ENCODE measurements at places on chromosomes 4 and X.

DNA sequence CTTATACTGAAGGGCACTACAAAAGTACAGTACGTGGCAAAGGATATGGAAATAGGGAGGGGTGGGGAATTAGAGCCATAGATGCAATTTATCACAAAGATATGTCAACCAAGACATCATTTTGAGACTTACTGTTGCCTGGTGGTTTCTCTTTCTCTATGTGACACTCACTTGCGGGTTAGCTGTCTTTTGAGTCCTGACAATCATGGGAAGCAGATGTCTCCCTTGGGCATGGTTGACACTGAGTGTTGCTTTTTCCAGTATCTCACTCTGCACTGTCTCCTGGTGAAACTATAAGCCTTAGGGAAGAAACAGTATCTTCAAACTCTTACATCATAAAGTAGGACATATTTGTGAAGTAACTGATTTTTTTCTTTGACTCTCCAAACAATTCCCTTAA, 383.5 kb upstream of the LCORL start:
- DNase-seq, result no peak

- DNase-seq, result no peak
These were observed 20.1 kb upstream of the IL3RA start for GRCh38 chrX:1316527-1316926.

DNA sequence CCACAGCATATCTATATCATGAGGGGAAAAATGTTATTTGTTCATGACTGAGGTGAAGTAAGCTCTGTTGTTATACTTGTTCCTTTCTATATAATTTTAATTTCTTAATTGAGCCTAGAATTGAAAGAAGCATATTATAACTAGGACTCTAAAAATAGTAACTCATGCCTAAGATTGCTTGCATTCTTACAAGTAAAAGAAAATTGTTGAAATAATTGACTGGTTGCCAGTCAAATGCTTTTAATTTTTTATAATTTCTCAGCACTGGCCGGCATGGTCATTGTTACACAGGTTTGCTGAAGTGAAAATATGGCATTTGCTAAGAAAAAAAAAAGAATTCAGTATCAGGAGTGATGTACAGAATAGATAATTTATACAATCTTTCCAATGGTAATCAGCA, 104.8 kb downstream of the GASK1B start:
- no peak for DNase-seq

DNA sequence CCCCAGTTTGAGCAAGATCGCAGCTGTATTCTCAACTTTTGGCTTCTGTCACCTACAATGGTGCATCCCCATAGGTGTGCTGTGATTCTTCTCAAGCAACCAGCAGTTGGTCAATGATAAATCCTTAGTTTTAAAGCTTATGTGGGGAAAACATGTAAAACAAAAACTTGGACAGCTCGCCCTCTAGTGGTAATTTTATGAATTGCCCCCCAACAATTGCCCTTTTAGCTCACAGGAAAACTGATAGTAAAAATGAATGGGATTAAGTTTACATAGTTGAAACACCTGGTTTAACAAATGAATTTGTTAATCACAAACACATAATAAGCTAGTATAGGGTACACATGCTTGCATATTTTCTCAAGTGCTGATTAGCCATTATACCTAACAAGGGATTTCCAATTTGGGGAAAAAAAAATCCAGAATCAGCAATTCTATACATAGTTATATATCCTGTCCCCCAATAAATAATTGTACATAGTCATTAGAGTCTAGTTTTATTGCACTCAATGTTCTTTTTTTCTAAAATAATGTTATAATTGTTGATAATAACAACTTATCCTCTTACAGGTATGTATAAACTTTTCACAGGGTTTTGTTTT, 30.1 kb downstream of the TEX13A start:
- no peak for DNase-seq

GRCh38 chr4:16508968-16509367, 282.7 kb upstream of the TAPT1 start:
- no peak for DNase-seq

- no peak for DNase-seq
These were observed 116.4 kb downstream of the PPP3CA start for GRCh38 chr4:101230801-101231426.

- no peak for DNase-seq
These were observed 165.1 kb downstream of the CFAP299 start for GRCh38 chr4:80500613-80501012.

DNA sequence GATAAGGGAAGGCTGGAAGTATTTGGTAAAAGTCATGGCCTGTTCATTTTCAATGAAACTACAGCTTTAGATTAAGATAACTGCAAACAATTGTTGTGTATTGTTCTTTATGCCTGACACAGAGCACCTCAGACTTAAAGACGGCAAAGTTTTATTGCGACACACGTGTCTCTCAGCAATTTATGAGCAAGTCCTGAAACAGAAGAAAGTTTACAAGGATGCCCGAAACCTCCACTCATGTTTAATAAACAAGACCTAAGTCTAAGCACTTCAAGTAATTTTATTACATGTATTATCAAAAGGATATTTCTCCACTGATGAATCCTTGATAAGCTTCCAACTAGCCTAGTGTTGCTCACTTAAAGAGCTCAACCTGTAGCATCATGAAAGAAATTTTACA, 51.0 kb downstream of the DHX15 start:
- DNase-seq, result no peak

DNA sequence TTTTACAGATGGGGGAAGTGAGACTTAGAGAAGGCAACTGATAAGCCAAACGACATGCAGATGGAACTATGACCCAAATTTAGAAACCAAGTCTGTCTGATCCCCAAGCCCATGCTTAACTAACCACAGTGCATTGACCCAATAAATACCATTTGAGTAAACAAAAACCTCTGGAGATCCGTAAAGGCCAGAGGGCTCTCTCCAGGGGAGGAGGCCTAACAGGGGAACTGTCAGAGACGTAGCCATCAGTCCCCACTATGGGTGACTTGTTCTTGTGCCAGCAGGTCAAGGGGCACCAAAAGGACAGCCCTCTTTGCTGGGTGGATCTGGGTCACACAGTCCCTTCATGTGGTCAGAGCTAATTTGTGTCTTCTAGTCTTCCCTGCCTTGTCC, 420.2 kb downstream of the BCOR start:
- no peak for DNase-seq

DNA sequence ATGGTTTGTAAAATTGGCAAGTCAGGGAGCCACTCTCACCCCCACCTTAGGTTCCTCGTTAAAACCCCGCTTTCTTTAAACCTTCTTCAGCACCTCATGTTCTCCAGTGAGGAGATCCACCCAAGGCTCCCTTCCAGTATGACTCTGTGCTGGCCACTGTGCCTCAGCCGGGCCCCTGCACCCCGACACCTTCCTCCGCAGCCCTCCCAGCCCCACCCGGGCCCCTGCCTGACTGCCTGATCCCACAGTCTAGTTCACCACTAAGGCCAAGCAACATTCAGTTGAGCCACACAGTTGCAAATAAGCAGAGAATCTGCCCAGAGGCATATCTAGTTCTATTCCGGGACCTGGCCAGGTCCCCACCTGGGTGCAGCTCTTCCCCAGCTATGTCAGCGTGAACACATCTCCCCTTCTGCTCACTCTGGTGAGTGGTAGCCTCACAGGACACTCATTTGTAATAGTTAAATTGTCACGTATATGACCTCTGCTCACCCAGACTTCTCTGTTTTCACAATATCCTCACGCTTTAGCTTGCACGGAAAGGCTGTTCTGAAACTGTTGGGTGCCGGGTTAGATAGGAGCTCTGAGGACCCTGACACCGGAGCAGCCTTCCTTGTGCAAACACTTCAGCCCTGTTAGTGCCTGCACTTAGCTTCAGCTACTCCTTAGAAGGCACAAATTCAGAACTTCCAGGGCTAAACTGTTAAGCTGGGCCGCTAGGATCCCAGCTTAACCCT, 146.8 kb downstream of the DCTD start:
- DNase-seq, result no peak

DNA sequence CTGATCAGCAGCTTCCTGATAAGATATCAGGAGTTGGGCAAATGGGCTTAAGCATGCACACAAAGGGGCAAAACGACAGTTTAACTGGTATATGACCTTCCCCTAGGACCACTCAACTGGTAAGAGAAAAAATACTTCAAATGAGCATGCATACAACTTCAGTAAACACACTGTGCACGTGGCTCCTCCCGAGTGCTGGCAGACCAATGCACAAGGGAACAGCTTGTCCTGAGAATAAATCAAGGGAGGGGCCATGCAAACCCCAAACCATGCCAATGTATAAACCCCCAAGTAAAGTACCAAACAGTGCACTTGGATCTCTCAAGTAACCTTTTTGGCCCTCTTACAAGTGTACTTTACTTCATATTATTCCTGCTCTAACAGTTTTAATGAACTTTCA, 293.3 kb upstream of the TBX22 start:
- no peak for DNase-seq

Measured in stimulated activated CD4-positive, alpha-beta T cell treated with anti-CD3 and anti-CD28 coated beads, Interleukin-1b, Interleukin-23, amount 100 ng/mL, for 1 hour (primary cell).